RPMI7951 (cell line): ENCODE measurements at places on chromosomes 5 and 9. TPM values are rescaled to one million over a fixed set of nuclear protein-coding genes. Genes with fewer than 3 reads are reported as not detected.
A peak's percentile ranks its signal among the peaks of the same experiment; 100 is the strongest.

GRCh38 chr9:134765785-134766184 is 114.8 kb upstream of the FCN2 start:
- no peak for DNase-seq

GRCh38 chr9:136848393-136849037 is 694 bp upstream of the PHPT1 start:
- peak; percentile 15 for DNase-seq

DNA sequence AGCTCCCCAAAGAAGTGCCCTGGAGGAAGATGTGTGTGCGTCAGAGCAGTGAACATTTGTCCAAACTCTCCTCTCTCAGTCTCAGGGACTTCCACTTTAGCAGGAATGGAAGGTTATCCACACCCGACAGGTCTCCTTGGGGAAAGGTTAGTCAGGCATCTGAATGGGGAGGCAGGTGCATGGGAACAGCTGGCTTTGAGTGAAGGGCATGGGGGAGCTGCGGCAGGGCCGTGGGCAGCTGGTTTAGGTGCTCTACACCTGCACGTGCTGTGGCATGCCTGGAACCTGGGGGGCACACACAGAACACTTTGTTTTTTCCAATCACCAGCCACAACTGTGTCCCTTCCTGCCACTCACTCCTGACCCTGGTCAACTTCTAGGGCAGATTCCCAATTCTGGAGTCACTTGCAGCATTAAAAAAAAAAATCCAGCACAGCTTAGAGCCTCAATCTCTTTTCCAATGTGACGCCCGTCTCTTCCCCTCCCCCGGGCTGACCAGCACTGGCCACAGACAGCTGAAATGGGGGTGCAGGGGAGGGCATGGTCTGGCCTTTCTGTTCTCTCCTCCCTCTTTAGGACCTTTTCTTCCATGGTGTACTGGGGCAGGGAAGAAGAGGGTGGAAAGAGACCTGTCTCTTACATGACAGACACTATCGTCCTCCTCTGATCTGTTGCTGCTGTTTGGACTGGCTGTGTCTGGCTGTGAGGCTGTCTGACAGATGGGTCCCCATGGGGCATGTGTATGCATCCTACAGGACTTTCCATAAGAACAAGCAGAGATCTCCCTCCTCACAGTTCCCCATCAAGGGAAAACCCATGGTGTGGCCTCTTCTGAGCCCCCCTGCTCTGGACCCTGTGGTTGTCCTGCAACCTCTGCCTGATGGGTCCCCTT is 9.5 kb upstream of the IL3 start:
- DNase-seq, result no peak

GRCh38 chr5:137201876-137202275 is 297.2 kb downstream of the SPOCK1 start:
- DNase-seq, result peak; percentile 58

ENTREP1 gene
- total RNA-seq, result 0.10 TPM in 1 of 2 replicates, not detected in the other

- no peak for DNase-seq
Observed at GRCh38 chr5:103428923-103429322, 133.7 kb downstream of the NUDT12 start.

GRCh38 chr5:23440703-23441102 is 66.7 kb upstream of the PRDM9 start:
- no peak for DNase-seq

RAB3C gene
- not detected in 2 replicates for total RNA-seq

- no peak for DNase-seq
Observed at GRCh38 chr5:113181853-113182490, 205.4 kb downstream of the DCP2 start.

DNA sequence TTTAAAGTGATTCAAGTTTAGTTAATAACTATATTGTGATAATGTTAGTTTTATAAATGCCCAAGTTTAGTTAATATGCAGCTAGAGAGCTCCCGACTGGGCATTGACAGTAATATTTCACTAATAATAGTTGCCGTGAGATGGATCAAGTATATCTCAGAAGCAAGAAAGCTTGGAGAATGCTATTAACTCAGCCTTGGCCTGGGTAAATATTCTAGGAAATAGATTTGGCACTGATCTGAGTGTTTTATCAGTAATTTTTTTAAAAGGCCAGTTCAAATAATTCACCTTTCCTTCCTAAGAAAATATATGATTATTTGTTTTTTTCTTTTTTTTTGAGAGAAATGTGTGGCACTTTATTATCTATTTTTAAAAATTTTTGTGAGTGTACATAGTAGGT is 305.3 kb downstream of the CSNK1G3 start:
- DNase-seq, result no peak

ANKRD34B gene
- total RNA-seq, result not detected in 2 replicates

DNA sequence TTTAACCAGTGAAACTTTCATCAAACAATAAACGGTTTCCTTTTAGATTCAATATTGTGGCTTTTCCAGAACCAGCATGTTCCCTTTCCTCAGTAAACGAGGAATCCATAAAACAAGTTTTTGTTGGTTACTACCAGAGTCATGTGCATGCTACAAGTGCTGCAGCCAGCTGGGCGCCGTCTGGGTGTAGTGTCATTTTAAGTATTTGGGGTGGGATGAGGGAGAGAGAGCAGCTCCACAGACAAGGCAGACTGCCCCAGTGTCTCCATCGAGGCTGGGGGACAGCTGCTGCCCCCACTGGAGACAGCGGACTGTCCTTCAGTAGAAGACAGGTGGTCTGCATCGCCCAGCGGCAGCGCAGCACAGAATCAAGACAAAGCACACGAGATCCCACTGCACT is 17.3 kb downstream of the ARPC5L start:
- no peak for DNase-seq

SAXO1 gene
- under 0.01 TPM in 1 of 2 replicates, not detected in the other for total RNA-seq

DNA sequence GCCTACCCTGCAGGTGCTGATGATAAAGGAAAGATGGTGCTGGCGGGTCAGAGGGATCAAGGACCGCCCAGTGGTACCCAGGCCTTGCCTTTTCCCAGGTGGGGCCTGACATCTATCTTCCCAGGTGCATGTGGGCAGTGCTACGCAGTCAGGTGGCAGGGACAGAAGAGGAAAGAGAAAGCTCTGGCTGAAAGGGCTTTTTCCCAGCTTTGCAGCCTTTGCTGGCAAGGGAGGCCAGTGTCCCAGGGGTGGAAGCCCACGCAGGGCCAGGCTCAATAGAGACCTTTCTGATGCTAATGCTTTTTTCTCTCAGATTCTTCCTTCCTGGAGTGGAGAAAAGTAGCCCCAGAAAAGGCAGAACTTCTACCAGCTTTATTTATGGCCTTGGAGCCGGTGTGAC is 36.7 kb downstream of the FABP6 start:
- DNase-seq, result no peak

GRCh38 chr9:124818431-124819281 is 34.6 kb upstream of the WDR38 start:
- peak; percentile 98 for DNase-seq

- peak; percentile 45 for DNase-seq
Observed at GRCh38 chr5:72598401-72599064, 91.3 kb upstream of the ZNF366 start.

FOXI1 gene
- not detected in 2 replicates for total RNA-seq

GRCh38 chr9:128894764-128895163 is 12.8 kb downstream of the LRRC8A start:
- DNase-seq, result no peak

GRCh38 chr5:83510260-83510659 is 38.7 kb downstream of the VCAN start:
- no peak for DNase-seq

- DNase-seq, result peak; percentile 83
Observed at GRCh38 chr9:108040783-108041182, 551.2 kb upstream of the KLF4 start.

FBP2 gene
- total RNA-seq, result not detected in 2 replicates

DNA sequence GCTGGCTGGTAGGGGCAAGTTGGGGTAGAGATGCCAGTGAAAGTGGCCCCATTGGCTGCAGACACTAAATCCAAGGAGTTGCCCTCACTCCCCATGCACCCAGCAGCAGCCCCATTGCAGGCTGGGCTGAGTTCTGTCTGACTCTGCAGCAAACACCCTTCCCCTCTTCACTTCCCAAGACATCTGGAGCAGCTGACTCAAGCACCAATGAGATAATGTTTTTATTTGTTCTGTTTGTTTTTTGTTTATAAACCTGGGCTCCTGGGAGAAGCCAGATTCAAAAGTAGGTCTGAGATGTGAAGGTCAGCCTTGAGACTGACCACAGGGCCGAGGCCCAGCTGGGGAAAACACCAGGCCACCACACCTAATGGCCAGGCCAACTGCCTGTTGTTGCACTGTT is 545.9 kb upstream of the KLF4 start:
- DNase-seq, result no peak

DMRT3 gene
- not detected in 2 replicates for total RNA-seq

TRIM14 gene
- total RNA-seq, result 11.1 and 15.1 TPM in 2 replicates
